ENCODE measurements at places on chromosomes 1 and 21. TPM values are rescaled to one million over a fixed set of nuclear protein-coding genes. Genes with fewer than 3 reads are reported as not detected.
A peak's percentile ranks its signal among the peaks of the same experiment; 100 is the strongest.

Gene CYP2J2
- under 0.01 TPM for total RNA-seq

Gene NBPF4
- total RNA-seq, result not detected

GRCh38 chr1:24744911-24745710 is at the start of gene CLIC4:
Gene CLIC4, plus strand, starts transcription at chr1:24745447. Its CDS starts 107 bp downstream, at chr1:24745554.
- peak; percentile 100 for DNase-seq

DNA sequence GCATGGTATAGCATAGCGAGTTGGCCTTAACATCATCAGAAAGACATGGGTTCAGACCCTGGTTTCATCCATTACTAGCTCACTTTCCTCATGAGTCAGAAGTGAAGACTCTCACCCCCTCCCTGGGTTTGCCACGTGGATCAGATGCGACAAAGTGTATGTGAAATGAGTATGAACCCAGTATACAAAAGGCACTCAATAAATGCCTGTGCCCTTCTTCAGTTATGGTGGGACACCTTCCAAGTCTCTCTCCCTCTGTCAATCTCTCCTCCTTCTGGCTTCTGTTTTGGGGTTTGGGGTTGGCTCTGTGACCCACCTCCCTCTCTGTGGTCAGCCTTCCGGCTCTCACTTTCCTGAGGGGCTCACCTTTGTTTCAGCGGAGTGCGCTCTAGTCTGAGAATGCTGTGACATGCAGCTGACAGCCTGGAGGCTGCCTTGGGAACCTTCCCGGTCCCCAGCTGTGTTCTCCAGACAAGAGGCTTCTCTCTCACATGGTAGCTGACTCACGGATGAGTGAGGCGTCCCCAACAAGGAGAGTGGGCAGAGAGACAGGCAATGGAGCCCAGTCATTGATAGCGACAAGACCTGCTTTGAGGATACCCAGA is 155.0 kb upstream of the EDN2 start:
- DNase-seq, result peak; percentile 21

DNA sequence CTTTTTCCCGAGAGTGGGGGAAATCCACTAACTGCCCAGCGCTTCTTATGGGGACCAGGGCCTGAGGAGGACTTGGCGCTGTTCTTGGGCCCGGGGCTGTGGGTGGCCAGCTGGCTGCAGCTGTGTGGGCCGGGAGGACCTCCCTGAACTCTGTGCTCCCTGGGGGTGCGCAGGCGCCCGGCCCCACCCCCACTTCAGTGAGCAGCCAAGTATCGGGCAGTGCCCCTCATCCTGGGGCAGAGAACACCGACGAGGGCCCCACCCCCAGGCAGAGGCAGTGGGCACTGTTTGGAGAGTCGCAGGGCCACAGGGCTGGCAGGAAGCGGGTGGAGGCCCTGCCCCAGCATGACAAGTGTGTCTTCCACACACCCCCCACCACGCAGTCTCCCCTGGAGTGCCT is 32.5 kb upstream of the SLC19A1 start:
- DNase-seq, result no peak
